ENCODE measurements at places on chromosomes 16 and 17.

- DNase-seq: no peak
These were observed 11.5 kb downstream of the MAPT start for GRCh38 chr17:45905814-45906213.

- no peak for DNase-seq
These were observed 657.8 kb downstream of the MAF start for GRCh38 chr16:78942625-78943245.

- no peak for DNase-seq
These were observed 2.4 kb downstream of the VEZF1 start for GRCh38 chr17:57985675-57985974.

DNA sequence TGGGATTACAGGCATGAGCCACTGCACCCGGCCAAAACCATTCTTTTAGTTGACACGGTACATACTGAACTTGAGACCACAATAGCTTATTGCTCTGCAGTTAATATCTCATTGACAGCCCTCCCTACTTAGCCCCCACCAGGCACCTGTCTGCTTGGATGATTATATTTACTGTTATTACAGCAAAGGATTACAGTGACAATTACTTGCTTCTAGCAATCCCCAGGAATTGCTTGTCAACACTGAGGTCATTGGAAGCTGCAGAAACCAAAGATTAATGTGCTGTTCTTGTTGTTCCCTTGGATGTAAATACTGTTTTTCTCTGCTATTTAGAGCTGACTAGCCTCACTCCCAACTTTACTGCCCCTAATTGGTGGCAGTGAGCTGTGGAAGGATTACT is 211.2 kb downstream of the LGALS9B start:
- no peak for DNase-seq

DNA sequence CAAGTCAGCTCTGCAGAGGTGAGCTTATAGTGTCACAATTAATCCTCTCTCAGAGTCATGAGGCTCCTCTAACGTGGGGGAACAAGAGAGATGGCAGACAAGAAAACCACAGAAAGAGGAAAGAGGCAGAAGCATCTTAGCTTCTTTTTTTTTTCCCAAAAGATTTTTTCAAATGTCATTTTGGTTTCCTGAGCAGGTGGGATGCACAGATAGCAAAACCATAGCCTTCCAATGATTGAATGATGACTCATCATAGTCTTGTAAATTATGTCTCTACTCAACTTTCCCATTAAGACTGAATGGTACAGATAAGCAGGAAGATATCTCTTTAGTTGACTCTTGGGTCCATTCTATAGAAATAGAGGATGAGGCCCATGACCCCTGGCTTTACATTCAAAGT is 162.8 kb upstream of the ZFHX3 start:
- DNase-seq: no peak

DNA sequence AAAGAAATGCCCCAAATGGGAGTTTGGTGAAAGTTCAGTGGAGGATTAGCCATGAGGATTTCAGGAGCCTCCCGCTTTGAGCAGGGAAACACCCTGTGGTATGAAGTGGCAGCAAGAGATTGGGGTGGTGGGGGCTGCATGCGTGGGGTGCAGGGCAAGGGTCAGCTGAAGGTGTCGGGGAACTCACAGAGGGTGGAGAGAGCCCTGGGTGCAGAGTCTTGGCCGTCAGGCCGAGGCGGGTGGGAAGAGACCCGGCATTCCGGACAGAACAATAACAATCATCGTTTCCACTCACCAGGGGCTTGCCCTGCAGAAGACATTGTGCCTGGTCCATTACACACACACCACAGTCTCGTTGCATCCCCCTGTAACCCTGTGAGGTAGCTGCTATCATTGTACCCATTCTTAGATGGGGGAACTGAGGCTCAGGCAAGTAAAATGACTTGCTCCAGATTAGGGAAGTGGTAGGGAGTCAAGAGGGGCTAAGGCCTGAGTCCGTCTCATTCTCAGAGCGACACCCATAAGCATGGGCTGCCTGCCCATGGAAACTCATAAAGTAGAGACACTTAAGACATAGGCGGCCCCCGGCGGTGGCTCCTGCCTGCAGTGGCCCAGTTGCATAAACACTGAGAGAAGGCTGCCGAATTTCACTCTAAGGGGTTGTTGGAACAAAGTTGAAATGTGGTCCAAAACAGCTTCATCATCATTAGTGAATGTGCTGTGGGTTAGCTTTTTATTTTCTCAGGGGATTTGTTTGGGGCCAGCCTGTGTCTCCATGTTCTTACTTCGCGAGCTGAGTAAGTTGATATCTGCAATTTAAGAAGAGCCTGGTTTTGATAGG is 93.3 kb downstream of the CMIP start:
- DNase-seq: no peak

All from mucosa of descending colon (tissue), 3 donors.